ENCODE measurements at places on chromosomes 4 and X. TPM values are rescaled to one million over a fixed set of nuclear protein-coding genes. Genes with fewer than 3 reads are reported as not detected.

PNMA5 gene
- total RNA-seq: not detected

HOPX gene
- total RNA-seq: 2.2 TPM

DOCK11 gene
- 11.6 TPM for total RNA-seq

GLRA3 gene
- total RNA-seq: not detected

TMEM271 gene
- not detected for total RNA-seq

GPR173 gene
- 9.8 TPM for total RNA-seq

RHOXF2B gene
- total RNA-seq: not detected

TRIM61 gene
- total RNA-seq: 2.5 TPM

All from epithelial cell of alveolus of lung (primary cell).